ENCODE measurements at places on chromosomes 12 and 14.

- no peak for DNase-seq
These were observed 16.0 kb downstream of the ABCD4 start for GRCh38 chr14:74286736-74287135.

DNA sequence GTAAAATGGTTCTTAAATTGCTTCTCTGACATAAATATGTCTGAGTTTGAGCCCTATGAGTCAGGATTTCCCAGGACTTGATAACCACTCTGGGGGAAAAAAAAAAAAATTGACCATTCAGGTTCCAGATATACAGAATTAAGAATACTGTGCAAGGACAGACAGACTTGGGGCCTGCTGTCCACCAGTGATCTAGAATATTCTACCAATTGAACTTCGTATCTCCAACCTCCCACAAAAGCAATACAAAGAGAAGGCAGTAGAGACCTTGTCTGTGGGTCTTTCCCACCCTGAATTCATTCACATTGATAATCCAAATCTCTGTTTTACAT, 4.1 kb downstream of the SINHCAF start:
- no peak for DNase-seq

DNA sequence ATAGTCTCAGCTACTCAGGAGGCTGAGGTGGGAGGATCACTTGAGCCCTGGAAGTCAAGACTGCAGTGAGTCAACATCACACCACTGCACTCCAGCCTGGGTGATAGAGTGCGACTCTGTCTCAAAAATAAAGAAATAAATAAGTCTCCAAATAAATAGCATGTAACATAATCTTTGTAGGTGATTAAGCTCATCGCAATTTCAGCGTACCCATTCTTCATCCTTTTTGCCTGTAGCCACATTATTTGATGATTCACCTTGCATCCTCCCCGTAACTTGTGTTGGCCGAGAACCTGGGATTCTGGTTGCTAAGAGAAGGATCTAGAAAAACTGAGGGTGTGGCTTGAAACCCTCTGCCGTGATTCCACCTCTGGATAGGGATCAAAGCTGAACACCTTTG, 115.1 kb downstream of the GALC start:
- no peak for DNase-seq

- DNase-seq: peak; percentile 93
These were observed at the start of gene PWP1 for GRCh38 chr12:107685360-107686248. Gene PWP1, plus strand, starts transcription at chr12:107685799. Its CDS starts 101 bp downstream, at chr12:107685900.

GRCh38 chr12:67355428-67356379, 86.5 kb downstream of the CAND1 start:
- no peak for DNase-seq

DNA sequence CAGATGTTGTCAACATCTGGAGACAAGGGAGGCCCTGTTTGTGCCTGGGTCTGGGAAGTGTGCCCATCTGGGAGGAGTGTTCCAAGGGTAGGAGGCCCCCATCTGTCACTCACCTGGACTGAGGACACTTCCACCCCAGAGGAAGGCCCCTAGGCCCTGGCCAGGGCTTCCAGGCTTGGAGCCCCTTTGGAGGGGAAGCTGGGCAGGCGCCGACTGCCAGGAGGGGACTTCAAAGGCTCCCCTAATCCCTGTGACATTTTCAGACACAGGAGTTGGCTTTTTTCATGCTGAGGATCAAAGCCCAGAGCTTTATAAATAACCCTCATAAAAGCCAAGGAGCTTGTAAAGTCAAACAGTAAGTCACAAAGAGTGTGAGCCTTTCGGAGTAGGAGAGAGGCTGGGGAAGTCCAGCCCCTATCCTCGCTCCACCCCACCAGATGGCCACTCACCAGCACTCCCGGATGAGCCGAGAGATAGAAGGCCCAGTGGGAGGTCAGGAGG, 17.6 kb upstream of the FAM222A start:
- no peak for DNase-seq

DNA sequence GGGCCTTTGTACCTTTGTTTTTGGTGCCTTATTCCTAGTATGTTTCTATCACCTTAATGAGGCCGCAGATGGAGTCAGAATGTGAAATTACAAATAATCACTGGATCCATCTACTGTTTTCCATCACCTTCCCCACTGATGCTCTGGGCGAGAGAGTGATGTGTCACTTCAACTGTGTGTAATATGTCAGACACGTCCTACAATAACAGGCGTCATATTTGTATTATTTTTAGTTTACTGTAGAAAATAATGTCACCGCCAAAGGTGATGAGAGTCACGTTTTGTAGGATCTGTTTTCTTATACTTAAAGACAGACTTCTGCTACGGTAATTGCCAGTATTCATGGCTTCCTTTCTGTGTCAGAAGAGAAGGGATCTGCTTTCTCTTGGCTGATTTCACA, 22.4 kb upstream of the P2RX4 start:
- no peak for DNase-seq

DNA sequence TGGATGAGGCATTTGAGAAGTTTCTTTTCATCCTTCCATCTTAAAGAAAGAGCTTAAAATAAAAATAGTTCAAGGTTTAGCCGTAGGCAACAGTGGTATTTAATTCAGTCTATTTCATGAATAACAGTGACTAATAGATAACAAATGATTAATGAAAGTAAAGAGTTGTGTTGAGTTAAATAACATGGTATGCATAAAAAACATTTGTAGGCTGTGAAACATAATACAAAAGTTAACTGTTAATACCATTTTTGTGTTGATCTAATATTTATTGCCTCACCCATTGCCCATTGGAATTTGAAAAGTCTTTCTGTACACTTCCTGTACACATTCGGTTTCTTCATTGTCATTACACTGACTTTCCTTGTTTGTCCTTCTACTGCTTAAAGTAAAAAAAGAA, 108.6 kb upstream of the PDE3A start:
- DNase-seq: no peak

DNA sequence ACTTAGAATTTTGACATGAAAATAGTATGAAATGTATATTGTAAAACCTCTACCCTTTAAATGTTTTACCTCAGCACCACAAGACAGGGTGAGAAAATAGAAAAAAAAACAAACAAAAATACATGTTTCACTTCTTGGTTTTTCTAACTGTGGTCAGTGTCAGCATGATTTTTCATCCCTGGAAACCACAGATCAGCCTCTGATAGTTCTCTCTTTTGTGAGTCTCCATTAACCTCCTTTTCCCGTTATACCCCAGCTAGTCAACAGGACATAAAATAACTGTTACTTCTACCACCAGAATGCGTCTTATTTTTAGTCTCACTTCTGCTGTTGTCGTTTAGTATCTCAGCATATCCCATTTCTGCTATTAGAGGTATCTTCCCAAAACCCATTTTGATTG, 48.3 kb upstream of the KCNMB4 start:
- DNase-seq: no peak

- no peak for DNase-seq
These were observed 78.8 kb downstream of the SEC23A start for GRCh38 chr14:39023939-39024871.

DNA sequence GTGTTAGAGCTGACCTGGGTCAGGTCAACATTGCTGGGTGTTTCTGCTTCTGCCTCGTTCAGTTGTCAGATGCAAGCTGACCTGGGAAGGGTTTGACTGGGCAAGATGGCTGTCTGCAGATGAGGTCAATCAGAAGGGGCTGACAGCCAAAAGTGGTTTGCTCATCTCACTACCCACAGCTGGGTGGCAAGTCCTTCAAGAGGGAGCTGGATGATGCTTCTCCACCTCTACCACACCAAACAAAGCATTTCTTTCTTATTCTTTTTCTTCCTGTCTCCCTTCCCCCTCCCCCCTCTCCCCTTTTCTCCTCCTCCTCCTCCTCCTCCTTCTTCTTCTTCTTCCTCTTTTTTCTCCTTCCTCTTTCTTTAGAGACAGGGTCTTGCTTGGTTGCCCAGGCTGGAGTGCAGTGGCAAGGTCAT, 268.2 kb upstream of the PLEKHG7 start:
- DNase-seq: no peak

GRCh38 chr12:120887253-120888043, 16.7 kb downstream of the SPPL3 start:
- no peak for DNase-seq

- DNase-seq: no peak
These were observed 3.3 kb downstream of the BRMS1L start for GRCh38 chr14:35829449-35829848.

GRCh38 chr14:51357250-51357649, 117.2 kb downstream of the TMX1 start:
- DNase-seq: no peak

- no peak for DNase-seq
These were observed 413.7 kb upstream of the CCDC196 start for GRCh38 chr14:66072190-66073084.

GRCh38 chr14:60101786-60102185, 10.1 kb downstream of the PCNX4 start:
- no peak for DNase-seq

- DNase-seq: no peak
These were observed 228.9 kb upstream of the CAND1 start for GRCh38 chr12:67039995-67040860.

DNA sequence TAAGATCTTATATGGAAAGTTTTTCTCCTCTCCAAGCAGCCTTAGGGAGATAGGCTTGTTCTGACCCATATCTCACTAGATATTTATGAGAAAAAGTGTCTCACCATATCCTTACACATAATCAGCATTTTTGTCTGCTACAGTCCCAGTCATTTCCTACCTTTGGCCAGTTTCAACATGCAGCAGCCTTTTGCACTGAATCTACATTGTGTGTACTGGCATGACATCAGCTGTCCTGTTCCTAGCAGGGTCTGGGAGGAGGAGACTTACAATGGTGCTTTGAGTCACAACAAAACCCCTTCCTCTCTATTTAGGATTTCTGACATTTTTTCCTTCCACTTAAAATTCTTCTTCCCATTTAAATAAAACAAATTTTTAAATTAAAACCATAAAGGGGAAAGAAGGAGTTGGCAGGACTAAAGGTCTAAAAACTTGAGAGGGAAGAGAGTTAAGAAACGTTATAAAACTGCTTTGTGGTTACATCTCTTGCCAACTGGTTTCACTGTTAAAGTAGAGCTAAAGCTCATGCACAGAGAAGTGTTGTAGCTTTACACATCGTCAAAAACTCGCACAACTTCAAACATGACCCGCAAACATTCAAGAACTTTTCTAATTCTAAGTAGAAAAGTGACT, 53.3 kb upstream of the CERS5 start:
- no peak for DNase-seq

DNA sequence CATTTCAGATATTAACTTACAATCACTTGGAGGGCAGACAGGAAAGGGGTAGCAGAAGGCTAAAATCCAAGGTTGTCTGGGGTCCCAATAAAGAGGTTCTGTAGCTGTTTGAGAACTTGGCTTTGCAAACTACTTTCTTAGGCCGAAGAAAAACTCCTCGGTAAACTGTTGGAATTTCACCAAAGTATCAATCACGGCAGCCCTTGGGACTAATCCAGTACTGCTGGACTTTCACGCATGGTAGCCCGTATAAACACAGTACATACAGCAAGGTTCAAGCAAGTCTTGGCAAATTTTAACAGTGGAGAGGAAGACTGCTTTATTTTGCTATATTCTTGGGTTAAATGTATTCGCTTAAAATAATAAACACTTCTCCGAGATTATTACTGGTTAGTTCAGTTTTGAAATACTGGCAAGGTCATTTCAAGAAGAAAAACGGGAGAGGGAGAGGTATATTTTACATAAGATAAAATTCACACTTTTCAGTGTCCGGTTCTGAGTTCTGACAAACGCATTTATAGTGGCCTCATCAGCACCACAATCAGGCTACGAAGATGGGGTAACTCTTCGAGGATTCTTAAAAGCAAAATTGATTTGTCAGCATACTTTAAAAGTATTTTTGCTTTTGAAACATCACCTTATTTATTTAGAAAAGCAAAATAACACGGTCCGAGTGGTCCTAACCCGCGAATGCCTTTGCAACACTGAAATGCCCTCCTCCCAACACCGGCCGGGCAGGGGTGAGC, 1.3 kb downstream of the SETD3 start:
- DNase-seq: no peak

DNA sequence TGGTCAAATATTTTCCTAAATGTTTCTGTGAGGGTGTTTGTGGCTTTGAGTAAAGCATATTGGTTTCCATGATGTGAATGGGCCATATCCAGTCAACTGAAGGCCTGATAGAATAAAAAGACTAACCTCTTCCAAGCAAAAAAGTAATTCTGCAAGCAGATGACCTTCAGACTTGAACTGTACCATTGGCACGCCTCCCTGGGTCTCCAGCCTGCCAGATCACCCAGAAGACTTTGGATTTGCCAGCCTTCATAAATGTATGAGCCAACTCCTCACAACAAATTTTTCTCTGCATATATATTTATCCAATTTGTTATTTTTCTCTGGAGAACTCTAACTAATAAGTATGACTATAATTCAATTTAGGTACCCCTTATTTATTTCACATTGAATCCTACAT, 190.3 kb downstream of the KIF21A start:
- no peak for DNase-seq

- no peak for DNase-seq
These were observed 52.4 kb upstream of the BCAT1 start for GRCh38 chr12:25001311-25001710.

DNA sequence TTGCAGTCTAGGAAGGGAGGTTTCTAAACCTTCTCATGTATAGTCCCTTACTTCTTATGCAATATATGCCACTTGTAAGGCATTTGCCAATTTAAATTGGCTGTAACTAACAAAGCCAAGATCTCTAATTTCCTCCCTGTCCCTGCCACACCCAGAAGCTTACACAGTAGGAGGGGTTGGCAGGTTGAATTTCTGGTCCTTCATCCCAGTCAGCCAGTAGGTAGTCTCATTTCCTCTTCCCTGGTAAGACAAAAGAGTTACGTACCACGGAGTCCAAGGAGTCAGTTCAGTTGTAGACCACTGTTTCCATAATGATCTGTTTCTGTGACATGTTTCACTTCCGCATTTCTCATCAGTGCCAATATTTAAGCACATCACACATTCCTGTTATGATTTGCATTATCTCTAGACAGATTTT, 47.0 kb upstream of the PLBD1 start:
- no peak for DNase-seq

GRCh38 chr14:73726025-73726961, 12.1 kb upstream of the PNMA1 start:
- no peak for DNase-seq

DNA sequence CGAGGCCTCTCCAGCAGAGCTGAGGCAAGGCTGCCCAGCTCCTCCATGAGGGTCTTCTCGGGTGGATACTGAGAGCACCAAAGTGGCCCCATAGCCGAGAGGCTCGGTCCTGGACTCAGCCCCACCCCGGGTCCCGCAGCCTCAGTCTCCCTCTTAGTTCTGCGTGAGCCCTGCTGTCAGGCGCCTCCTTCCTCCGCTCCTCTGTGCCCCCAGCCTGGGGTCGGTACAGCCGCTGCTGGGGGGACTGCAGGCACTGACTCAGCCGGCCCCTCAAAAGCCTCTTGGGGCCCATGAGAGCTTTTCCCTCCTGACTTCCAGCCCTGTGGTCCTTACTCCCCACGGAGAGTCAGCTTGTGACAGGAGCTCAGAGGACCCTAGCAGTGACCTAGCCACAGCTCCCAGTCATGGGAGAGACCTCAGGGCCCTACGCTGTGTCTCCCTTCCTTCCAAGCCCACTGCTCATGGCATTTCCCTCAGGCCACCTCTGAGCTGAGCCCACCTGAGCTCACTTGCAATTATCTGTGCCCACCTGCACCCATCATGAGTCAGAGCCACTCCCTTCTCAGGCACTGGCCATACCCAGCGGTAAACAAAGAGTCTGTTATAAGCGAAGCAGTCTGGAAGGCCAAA, 295.0 kb upstream of the RTL1 start:
- no peak for DNase-seq

All from stimulated activated CD4-positive, alpha-beta T cell treated with anti-CD3 and anti-CD28 coated beads, TNF-alpha, amount 100 ng/mL, for 1 hour (primary cell).